NCI-H187 treated with DMSO at 0.1 percent for 48 hours (cell line): ENCODE measurements at places on chromosomes 3 and 15.

- DNase-seq = no peak
Measured at GRCh38 chr3:146590521-146590920, 14.6 kb downstream of the PLSCR5 start.

DNA sequence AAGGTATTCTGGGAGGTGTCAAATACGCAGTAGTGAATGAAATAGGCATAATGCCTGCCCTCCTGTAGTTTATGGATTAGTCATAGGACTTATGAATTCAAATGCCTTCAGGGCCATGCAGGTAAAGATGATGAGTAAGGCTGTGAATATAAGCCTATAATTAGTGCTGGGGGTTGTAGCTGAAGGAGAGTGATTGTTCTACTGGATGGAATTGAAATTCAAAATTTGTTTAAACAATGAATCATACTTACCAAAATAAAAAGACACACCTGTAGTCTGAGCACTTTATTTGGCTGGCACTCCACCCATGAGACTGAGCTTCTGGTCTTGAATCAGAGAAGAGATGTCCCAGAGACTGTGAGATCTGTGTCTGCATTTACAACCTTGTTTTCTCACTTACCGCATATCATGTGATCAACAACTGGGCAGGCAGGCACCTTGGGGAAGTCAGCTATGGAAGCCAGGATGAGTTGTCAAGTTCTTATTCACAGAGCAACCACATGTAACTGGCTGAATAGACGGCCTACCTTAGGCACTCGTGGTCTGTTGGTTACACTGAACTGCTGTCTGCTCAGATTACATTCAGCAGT is 291.8 kb downstream of the NAALADL2 start:
- DNase-seq = peak; percentile 23

GRCh38 chr3:138188013-138188730 is 1.1 kb downstream of the ARMC8 start:
- no peak for DNase-seq

DNA sequence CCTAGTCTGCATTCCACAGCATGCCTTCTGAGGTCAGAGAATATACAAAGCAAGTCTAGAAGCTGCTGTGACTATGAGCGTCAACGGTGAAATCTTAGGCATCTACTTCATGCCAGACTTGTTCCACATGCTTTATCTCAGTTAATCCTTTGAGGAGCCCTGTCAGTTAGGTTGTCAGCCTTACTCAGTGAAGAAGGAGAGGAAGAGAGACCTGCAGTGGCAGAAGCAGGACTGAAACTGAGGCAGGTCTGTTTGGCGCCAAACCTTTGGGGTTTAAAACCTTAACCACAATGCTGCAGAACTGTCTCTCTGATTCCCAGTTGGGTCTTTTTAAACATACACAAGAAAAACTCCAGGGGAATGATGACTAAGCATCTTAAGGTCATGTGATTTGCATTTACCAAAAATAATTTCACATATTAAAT is 139.0 kb upstream of the LIPC start:
- no peak for DNase-seq

- DNase-seq = no peak
Measured at GRCh38 chr3:195366200-195366925, 76.5 kb downstream of the ACAP2 start.

GRCh38 chr15:91289324-91289723 is 189.3 kb downstream of the SV2B start:
- DNase-seq = no peak

DNA sequence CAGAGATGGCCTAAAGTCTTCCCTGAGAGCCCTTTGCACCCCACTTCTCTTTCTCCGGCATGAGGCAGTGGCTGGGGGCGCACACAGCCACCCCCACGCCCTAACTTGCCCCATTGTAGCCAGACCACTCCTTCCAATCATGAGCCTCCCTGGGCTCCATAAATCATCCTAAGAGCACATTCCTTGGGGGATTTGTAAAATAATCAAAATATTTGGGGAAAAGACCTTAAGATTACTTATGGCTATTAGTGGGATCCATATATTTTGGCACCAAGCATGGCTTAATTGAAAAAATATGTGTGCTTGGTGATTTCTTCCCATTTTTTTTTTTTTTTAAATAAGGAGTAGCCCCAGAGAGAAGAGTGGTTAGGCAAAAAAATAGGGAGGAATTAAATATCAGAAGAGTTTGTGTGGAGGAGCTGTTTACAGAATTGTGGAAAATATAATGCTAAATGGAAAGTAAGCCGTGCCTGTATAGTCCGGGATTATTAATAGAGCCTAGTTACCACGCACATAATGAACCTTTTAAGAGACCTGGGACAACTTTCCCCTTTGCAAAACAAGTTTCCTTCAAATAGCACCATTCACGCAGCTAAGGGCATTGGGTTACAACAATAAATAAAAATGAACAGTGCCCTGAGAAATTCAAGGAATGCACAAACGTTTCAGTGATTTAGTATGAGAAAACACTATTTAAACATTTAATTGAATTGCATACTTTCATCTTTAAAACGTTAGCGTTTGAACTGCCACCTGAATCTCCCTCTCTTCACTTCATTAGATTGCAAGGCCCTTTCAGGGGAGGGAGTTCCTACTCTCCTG is 46.1 kb downstream of the SMAD6 start:
- no peak for DNase-seq

GRCh38 chr15:62887113-62887570 is 155.4 kb upstream of the TPM1 start:
- DNase-seq = no peak

DNA sequence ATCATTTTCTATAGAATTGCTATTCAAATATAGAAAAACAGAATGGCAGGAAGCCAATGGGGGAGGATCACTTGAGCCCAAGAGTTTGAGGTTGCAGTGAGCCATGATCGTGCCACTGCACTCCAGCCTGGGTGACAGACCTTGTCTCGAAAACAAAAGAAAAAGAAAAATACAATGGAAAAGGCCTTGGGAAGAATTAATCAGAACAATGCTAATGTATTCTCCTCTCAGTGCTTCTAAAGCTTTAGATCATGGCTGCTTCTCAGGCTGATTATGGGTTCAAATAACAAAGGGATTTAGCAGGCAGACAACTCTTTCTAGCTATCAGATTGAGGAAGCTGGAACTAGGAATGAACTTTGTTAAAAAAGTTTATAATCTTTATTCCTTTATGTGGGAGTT is 115.8 kb downstream of the PDCD6IP start:
- DNase-seq = no peak

DNA sequence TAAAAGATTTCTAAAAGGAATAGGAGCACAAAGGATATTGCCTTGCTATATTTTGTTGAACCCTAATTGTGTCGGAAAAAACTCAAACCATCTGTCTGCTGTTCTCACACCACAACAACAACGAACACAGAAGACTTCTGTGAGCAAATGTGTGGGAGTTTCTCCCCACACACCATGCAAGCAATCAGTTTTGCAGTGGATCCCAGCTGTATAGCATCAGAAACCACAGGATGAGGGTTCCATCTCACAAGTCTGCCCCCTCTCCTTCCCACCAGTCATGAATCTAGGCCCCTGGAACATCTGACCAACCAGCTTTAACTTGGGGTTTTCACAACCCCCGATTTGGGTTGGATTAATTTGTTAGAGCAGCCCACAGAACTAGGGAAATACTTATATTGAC is 91.3 kb upstream of the SLC4A7 start:
- no peak for DNase-seq

DNA sequence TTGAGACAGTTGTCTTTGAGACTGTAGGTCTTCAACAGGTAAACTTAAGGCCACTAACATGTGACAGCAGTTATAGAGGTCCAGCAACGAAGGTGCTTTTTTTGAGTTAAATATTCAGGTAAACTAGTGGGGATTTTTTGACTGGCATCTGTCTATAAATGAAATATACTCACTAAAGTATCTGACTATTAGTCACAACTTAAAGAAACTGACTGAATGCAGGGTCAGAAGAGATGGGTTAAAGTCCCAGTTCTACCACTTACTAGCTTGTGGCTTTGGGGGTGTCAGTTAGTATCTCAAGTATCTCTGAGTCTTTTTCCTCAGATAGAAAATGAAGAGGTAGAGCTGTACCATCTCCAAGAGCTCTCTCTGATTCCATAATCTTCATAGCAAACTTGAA is 18.0 kb downstream of the MIX23 start:
- no peak for DNase-seq

DNA sequence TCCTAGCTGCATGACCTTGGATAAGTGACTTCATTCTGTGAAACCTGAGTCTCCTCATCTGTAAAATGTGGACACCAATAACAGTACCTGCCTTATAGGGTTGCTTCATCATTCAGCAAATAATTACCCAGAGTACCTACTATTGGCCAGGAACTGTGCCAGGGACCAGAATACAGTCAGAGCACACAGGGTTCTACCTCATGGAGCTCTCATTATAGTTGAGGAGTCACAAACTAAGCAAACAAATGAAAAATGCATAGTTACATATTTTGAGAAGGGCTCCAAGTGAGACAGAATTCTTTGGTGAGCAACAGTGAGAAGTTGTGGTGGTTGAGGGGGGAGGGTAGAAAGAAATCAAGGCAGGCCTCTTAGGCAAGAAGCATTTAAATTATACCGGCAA is 308.6 kb upstream of the WNT5A start:
- DNase-seq = no peak

DNA sequence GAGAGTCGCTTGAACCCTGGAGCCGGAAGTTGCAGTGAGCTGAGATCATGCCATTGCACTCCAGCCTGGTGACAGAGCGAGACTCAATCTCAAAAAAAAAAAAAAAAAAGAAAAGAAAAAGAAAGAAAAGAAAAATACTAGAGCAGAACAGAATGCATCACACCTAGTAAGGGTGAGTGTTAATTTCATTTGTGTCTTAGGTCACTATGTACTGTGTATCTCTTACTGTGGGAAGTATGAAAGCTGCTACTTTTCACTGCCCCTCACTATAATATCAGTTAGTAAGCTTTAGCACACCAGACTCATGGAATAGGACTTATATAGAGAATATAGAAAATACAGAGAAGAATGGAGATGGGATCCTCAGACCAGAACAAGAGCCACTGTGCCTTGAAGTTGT is 45.9 kb upstream of the RASA2 start:
- no peak for DNase-seq

DNA sequence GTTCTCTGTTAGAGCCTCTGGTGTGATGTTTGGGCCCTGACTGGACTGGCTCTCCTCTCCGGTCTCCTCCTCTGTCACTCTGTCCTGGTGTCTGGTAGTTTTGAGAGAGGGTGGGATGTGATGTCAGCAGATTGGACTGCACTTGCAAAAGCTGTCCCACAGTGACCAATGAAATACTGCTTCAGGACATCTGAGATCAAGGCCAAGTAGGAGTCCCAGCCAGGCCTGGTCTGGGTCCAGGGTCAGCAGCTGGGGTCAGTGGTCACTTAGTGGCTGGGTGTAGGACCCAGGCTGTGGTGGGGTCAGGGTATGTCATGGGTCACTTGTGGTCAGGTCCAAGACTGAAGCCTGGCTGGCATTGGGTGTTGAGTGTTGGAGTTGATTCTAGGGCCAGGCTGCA is 20.9 kb downstream of the ALDH1L1 start:
- no peak for DNase-seq

DNA sequence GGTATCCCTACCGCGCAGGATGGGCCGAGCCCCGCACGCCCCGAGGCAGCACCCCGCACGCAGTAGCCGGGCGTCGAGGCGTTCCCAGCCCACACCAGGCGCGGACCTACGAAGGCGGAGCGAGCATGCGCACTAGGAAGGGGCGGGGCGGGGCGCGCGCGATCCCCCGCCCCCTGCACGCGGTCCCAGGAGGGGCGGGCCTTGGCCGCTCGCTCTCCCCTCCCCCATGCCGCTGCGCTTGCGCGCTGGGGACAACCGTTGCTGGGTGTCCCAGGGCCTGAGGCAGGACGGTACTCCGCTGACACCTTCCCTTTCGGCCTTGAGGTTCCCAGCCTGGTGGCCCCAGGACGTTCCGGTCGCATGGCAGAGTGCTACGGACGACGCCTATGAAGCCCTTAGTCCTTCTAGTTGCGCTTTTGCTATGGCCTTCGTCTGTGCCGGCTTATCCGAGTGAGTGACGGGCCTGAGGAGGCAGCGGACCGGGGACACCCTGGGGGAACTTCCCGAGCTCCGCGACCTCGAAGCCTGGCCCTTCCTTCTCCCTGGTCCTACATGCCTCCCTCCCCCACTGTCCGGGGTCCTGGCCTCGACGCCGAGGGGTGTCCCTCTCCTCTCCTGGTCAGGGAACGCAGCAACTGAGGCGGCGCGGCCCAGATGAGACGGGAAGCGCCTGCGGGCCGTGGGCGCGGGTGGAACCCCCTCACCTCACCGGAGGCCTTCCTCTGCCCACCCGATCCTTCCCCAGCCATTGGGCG is at the start of gene SPESP1:
TSS of gene SPESP1 (plus strand) at position 258 of the 755 bp plus-strand sequence. CDS start at position 387, 129 bp downstream.
- no peak for DNase-seq

- no peak for DNase-seq
Measured at GRCh38 chr15:23532024-23532423, 33.5 kb upstream of the MKRN3 start.

- DNase-seq = no peak
Measured at GRCh38 chr15:79193103-79193502, 89.4 kb upstream of the ANKRD34C start.

GRCh38 chr3:190018460-190018859 is 102.2 kb downstream of the P3H2 start:
- DNase-seq = no peak

GRCh38 chr15:85306946-85307686 is 73.3 kb upstream of the AKAP13 start:
- no peak for DNase-seq

GRCh38 chr15:91291673-91292072 is 191.6 kb downstream of the SV2B start:
- DNase-seq = no peak

GRCh38 chr3:4416427-4416945 is 50.6 kb downstream of the SUMF1 start:
- DNase-seq = no peak

DNA sequence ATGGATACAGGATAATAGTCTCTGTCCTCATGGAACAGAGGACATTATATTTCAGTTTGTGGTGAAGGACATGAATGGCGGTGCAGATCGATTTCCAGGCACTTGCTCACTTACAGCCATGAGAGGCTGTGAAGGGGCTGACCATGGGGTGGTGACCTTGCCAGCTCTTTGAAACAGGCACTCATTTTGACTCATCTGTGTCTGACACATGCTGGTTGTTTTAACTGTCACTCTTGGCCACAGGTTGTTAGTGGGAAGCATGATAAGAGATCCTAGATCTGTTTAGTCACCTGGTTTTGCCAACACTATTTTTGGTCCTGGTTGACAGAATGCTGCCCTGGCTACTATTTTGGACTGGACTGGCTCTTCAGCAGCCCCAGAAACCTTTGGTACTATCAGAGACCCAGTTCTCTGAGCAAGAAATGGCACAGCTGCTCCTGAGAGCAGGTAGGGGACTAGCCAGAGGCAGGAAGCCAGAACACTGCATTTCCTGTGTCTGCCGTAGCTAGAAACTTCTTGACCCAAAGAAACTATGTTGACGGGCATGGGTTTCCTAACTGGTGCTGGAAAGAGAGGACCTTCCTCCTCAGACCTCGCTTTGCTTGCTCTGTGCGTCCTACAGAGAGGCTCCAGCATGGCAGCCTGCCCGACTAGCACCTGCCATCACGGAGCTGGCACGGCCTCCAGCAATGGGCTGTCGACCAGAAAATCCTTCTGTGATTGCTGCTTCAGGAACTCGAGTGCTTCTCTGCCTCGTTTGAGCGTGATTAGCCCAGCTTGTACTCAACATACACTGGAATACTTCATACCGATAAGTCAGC is 6.3 kb downstream of the PXYLP1 start:
- DNase-seq = no peak

- DNase-seq = no peak
Measured at GRCh38 chr3:158711886-158712285, 20.4 kb downstream of the RARRES1 start.

GRCh38 chr15:90340345-90340744 is 11.7 kb upstream of the ZNF774 start:
- DNase-seq = no peak

GRCh38 chr3:52253314-52254304 is 8.1 kb downstream of the PPM1M start:
- DNase-seq = no peak
